NCI-H1092 (cell line): ENCODE measurements at places on chromosomes 6 and 20.

GRCh38 chr20:62244644-62245108 is 6.4 kb downstream of the OSBPL2 start:
- DNase-seq: no peak

DNA sequence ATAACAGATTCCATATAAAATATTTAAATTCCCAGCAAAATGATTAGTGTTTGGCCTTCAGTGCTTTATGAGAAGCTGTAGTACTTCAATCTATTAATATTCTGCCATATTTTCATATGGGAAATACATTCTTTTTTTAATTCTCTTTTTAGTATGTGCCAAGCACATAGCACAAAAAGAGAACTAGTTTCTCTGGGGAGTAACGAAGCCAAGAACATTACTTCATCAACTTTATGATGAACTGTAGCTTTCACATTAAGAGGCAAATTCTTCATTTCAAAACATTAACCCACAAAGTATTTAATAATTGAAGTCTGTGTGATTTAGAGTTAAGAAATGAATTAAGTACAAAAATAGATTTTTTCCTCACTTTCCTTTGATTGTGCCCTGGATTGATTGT is 281.0 kb upstream of the EYS start:
- DNase-seq: no peak

GRCh38 chr6:88761237-88762031 is 202.0 kb downstream of the RNGTT start:
- no peak for DNase-seq

DNA sequence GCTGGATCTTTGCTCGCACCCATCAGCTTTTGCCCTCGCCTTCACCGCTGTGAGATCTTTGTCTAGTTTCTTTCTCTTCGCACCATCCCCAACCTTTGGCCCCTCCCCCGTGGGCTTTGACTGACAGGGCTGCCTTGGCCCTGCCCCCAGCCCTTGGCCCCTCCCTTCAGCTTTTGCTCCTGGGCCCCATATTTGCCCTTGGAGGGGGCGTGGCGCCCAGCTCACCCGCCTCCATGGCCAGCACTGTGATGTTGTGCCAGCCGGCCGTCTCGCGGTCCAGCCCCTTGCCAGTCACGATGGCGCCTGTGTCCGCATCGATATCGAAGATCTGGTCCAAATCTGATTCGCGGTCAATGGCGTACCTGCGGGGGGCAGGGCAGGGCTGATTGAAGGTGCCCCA is 81.1 kb downstream of the CD40 start:
- no peak for DNase-seq

DNA sequence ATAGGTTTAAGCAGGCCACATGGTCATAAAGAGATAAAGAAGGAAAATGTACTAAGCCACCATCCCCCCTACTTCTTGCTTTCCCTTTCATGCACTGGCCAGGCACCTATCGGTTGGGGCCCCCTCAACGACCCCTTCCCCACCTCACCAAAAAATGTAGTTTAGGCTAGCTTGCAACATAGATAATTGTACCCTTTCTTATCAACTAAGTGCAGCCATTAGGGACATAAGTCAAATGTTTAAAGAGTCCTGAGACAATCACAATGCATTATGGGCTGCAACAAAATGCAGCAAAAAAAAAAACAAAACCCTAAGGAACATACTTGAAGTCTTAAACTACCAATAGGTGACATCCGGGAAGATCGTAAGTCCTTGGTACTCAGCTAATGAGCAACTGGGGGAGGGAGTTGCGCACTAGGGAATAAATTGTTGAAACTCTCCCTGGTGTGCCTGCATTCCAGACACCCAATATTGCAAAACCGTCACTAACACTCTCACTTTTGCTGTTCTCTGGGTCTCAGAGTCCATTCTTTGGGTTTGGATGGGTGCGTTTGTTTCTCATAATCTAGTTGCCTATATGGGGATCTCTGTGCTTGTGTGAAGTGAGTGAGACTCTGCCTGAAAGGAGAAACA is 12.4 kb upstream of the HLA-G start:
- DNase-seq: no peak

DNA sequence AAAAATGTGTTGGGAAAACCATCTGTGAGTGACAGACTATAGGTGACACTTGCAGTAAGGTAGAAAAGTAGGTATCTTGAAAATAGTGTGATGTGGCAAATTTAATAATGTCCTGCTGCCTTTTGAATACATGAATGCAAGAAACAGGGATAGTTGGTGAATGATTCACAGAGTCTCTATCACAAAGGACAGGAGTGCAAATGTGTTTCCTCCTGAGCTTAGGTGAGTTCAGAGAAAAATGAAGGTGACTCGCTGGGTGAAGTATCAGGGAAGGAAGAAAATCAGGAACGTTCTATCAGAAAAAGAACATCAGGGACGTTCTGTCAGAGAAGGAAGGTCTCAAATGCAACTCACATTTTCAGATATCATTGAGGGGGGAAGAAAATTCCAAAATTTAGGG is 557.8 kb upstream of the SLC35B3 start:
- DNase-seq: no peak

- no peak for DNase-seq
Observed at GRCh38 chr6:193773-194310, 98.4 kb upstream of the DUSP22 start.

GRCh38 chr20:64180673-64181072 is 16.4 kb downstream of the MYT1 start:
- DNase-seq: no peak

GRCh38 chr20:51622004-51622874 is 79.7 kb upstream of the NFATC2 start:
- no peak for DNase-seq

DNA sequence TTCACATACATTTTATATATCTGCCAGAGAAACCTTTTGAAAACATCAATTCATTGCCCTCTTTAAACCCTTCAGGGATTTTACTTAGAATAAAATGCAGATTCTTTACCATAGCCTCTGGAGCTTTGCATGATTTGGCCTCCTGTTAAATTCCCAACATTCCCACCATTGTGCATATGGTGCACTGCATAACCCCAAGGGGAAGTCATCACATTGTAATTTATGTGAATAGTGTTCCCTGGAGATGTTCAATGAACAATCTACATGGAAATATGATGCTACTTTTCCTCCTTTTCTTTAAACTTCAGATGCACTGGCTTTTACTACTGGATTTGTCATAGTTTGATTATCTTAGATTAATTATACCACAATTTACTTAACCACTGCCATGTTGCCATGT is 94.7 kb downstream of the PHF3 start:
- DNase-seq: no peak

DNA sequence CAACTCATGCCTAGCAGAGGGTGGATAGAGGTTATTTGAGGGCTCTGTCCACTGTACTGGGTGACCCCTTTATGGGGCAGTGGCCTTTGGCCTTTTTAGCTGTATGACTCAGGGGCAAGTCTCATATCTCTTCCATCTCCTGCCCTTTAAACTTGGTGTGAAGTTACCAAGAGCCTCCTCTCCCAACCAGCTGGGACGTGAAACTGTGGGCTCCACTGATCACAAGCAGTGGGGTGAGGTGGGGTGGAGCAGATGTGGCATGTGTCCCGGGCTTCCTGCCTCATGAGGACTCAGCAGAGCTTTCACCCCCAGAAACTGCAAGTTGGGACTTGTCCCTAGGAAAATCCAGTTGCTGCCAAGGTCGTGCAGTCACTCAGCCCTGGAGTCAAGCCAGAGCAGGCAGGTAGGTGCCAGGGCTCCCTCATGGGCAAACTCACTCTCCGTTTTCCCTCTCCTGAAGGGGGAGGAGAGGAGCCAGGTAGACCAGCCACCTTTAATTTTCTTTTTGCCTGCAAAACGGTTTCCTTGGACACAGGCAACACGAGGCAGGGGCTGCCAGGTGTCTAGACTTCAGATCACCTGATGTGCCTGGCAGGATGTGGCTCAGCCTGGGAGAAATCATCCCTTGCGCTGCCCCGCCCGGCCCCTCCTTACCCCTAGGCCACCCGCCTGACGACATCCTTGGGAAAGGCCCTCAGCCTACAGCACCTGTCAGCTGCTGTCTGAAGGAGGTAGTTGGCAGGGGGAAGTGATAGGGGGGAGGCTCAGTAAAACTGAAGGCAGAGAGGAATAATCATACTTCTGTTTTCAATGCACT is 4.0 kb downstream of the CDKN1A start:
- no peak for DNase-seq

GRCh38 chr6:35624341-35625070 is 64.2 kb downstream of the FKBP5 start:
- no peak for DNase-seq

DNA sequence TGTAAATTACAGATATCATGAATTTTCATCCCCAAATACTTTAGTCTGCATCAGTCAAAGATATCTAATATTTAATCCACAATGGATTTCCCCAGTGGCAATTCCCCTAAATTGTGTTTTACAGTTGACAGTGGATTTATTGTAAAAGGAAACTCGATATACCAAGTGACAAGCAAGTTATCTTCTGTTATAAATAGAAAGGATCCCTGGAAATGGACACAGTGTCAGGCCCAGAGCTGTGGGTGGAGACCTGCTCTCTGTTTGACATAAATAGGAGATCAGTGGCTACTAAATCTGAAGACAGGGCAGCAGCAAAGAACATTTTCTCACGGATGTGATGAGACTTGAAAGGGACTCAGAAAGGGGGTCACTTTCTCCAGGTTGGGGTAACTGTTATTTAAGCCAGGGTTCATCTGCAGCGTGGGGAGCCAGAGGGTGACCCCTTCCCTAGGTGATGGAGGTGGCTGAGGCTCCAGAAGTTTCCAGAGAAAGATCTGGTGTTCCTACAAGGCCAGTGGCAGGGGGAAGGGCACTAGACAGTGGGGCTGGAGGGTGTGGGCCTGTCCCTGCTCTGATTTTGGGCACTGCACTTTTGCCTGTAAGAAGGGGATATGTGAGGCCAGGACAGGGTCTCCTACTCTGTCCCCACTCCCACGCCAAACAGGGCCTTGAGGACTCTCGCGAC is 12.3 kb upstream of the FAM110A start:
- no peak for DNase-seq

DNA sequence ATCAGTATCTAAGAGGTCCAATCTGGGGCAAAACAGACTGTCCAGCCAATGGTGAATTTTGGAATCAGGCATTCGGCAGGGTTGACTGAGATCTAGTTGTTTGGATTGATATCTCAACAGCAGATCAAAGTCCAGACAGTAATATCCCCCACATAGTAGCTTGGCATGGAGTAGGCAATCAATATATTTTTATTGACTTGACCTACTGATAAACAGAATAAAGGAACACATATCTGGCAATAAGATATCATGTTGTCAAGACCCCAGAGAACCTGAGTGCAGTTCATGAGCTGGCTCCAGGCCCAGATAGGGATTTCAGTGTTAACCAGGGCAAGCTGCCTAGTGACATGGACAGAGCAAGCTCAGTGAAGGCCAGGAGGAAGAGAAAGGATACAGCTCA is 34.4 kb downstream of the TNFAIP3 start:
- no peak for DNase-seq

- no peak for DNase-seq
Observed at GRCh38 chr20:43444107-43444506, 13.6 kb upstream of the SRSF6 start.

GRCh38 chr6:143325379-143326140 is 124.9 kb downstream of the ADAT2 start:
- DNase-seq: no peak

GRCh38 chr6:45477790-45478189 is 100.1 kb upstream of the SUPT3H start:
- DNase-seq: no peak

DNA sequence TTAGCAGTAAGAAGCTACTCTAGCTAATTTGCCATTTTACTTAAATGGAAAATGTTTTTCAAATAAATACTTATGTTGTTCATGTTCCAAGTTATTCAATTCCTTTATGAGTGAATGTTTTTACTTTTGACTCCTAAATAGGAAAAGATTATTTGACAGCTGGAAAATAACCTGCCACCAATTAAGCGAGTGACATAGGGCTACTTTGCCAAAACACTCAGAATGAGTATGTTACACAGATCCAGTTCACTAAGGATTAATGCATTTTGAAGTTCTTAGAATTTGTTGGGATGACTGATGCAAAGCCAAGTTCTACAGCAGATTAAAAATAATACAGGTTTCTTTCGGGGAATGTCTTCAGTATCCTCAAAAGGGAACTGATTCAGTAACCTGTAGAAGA is 144.4 kb downstream of the ADGRG6 start:
- DNase-seq: no peak

GRCh38 chr6:72783666-72784065 is 161.8 kb downstream of the KCNQ5 start:
- no peak for DNase-seq

DNA sequence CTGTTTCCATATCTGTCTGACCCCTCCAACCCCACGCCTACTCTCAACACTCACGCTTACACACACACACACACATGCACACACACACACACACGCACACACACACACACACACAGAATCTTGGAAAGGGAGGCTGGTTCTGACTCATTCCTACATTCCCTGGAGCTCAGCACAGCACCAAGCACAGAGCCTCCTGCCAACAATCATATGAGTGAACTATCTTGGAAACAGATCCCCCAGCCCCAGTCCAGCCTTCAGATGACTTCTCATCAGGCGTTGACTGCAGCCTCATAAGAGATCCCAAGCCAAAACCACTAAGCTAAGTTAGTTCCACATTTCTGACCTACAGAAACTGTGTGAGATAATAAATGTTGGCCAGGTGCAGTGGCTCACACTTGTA is 14.1 kb upstream of the HCK start:
- DNase-seq: no peak

DNA sequence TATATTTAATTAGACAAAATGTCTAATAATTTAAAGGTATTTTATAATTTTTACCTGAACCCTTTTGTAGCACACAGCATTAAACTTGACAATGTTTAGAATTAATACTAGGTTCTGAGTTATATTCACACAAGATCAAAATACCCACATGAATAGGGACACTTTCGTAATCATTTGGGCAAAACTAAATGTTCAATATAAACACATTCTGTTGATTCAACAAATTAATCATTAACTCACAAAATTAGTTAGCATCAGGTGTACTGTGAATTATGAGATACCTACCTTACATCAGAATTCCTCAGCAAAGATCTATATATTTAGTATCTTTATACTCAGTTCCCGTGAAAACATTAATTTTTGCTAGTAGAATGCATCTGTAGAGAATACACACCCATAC is 481.5 kb upstream of the MANEA start:
- DNase-seq: no peak

DNA sequence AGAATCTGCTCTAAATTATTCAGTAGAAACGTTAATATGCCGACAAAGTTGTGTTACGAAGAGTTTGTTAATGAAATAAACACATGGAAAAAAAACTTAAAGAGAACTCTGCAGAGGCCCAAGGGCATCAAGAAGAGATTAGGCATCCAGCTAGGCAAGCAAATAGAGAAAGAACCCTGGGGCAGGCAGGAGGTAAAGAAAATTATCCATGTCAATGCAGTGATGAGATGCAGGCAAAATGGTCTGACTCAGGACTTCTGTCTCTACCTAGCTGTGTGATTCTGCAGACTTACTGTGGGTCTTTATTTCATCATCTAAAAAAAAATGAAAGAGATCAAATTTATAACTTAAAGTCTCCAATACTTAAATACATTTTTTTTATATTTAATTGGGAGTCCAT is 448.0 kb downstream of the HAO1 start:
- DNase-seq: no peak

DNA sequence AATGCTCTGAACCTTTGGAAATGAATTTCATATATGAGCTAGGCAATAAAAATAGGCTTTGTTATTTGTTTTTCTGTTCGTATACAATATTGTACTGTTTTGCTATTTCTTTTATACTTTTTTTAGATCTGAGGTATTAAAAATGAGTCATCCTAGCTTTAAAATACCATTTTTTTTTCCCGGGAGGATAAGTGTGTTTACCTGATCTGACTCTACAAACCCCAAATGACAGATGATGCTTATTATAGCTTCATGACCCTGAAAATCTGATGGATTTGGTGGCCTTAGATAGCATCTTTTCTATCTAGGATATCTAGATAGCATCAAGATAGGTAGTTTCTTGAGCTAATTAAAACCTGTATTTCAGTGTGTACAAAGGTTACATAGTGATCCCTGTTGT is 206.4 kb downstream of the DTNBP1 start:
- no peak for DNase-seq
